Esophagus squamous epithelium (tissue), 5 donors: ENCODE measurements at places on chromosomes 7 and 10.

GRCh38 chr7:110205899-110206298 is 885.0 kb upstream of the LRRN3 start:
- no peak for DNase-seq

- no peak for DNase-seq
Observed at GRCh38 chr7:135843214-135843613, 94.6 kb upstream of the FAM180A start.

DNA sequence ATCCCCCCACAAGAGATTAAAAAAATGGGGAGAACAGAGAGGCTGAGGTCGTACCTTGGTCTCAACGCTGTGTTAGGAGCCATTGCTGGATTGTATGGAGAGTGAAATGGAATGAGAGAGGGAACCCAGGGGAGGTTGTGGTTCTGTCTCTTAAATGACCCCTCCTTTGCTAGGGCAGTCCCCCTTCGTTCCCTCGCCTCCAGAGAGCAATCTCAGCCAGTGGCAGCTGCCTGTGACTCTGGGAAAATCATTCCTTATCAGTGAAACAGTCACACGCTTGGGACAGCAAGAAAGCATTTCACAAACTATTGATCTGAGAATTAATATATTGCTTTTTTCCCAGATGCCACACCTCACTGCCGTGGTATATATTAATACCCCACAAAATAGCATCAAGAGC is 12.0 kb upstream of the CARD11 start:
- no peak for DNase-seq

- no peak for DNase-seq
Observed at GRCh38 chr7:70635633-70636032, 496.3 kb upstream of the GALNT17 start.

DNA sequence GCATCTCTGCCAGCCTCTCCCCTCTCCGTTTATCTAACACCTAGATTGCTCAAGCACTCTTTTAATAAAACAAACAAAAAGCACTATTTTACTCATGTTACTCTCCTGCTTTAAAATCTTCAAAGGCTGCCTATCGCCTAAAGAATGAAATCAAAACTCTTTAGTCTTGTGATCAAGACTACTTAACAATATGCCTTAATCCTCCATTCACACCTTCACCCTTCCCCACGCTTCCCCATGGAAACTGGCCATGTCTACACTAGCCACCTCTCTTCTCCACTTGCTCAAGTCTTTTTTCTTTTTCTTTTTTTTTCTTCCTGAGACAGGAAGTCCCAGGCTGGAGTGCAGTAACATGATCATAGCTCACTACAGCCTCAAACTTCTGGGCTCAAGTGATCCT is 47.8 kb upstream of the TMEM213 start:
- no peak for DNase-seq
